ENCODE measurements at places on chromosomes 5 and 9.

DNA sequence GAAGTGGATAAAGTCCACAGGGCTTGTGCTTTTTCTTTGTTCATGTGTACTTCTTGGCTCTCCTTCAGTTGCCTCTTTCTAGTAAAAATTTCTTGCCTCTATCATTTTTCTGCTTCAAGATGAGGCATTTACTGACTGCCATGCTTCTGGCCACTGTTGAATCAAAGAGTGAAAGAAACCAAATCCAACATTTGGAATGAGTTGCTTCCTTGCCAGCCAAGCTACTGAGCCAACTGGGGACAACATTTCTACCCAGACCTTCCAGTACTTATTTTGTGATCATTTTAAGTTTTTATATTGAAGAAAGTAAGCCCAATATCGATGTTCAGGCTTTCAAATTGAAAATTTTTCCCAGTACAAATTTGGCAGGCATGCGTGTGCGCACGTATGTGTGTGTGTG, 73.2 kb downstream of the SNCAIP start:
- no peak for DNase-seq

DNA sequence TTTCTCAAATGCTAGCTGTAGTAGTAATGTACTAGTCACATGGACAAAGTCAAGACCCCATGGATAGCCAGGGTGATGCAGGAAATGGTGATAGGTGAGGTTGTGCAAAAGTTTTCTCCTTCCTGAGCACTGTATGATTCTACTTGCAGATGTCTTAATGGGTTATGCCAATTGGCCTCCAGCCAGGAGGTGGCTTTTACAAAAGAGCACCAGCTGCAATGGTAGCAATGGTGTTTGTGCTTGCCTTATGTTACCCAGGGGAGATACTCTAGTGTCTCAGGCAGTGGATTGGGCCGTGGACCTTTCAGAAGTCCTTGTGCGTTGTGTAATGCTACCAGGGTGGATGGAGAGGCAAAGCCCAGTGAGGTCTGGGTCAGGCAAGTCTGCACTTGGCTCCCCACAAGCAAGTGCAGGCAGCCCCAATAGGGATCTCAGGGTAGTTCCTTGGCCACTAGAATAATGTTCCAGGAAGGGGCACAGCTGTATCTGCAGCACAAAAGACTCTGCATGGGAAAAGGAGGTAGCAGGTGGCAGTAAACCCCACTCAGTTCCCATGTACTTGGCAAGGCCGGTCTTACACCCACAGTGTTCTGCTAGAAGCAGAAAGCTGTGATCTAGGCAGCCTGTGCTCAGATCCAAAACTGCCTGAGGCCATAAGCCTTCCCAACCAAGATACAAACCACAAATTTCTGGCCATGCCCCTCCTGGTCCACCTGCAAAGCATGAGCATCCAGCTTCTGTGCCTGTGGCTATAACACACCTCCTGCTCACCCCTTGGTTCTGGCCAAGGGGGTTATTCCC, 46.4 kb upstream of the EDIL3 start:
- no peak for DNase-seq

- no peak for DNase-seq
Observed at GRCh38 chr5:2715856-2716255, 35.6 kb downstream of the IRX2 start.

DNA sequence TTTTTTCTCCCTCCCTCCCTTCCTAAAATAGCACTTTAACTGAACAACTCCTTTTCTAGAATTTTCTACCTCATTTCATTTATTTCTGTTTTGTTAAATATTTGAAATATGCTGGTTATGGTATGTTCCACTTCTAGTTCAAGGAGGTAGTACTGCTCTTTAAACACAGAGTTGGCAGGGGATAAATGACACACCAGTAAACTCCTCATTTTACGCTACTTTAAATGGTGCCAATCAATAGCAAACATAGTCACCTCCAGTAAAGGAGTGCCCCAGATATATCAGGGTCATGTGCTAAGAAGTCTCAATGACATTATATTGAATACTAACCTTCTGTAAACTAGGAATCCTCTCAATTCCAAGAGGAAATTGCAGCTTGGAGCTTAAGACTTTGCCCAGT, 56.9 kb downstream of the MYO10 start:
- no peak for DNase-seq

- no peak for DNase-seq
Observed at GRCh38 chr9:134863941-134864820, 16.4 kb upstream of the FCN2 start.

DNA sequence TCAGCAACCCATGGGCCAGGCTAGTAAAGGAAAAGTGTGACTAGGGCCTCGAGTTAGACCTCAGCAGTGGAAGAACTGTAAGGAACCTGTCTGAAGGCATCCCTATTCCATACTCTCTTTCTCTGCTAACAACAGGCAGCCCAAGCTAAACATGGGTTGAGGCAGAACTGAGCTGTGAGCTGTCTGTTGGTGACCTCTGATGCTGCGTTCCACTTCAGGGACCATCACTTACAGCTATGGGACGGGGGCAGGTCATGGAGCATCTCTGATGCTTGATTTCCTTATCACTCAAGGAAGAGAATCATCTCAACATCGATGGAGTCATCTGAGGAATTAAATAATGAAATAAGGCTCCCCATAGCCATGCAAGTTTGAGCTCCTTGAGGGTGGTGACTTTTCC, 174.8 kb downstream of the ACTL7B start:
- no peak for DNase-seq

DNA sequence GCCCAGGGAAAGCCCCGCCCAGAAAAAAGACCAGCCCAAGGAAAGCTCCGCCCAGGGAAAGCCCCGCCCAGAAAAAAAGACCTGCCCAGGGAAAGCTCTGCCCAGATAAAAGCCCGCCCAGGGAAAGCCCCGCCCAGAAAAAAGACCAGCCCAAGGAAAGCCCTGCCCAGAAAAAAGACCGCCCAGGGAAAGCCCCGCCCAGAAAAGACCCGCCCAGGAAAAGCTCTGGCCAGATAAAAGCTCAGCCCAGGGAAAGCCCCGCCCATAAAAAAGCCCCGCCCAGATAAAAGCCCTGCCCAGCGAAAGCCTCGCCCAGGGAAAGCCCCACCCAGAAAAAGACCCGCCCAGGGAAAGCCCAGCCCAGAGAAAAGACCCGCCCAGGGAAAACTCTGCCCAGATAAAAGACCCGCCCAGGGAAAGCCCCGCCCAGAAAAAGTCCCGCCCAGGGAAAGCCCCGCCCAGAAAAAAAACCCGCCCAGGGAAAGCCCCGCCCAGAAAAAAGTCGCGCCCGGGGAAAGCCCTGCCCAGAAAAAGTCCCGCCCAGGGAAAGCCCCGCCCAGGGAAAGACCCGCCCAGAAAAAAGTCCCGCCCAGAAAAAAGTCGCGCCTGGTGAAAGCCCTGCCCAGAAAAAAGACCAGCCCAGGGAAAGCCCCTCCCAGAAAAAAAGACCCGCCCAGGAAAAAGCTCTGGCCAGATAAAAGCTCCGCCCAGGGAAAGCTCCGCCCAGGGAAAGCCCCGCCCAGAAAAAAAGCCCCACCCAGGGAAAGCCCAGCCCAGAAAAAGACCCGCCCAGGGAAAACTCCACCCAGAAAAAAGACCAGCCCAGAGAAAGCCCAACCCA, 11.9 kb downstream of the GRIN1 start:
- DNase-seq = no peak

- DNase-seq = no peak
Observed at GRCh38 chr5:66596636-66597182, 516 bp downstream of the MAST4 start.

GRCh38 chr5:2874099-2874498, 122.6 kb upstream of the IRX2 start:
- no peak for DNase-seq

GRCh38 chr5:123482258-123482657, 29.7 kb upstream of the CSNK1G3 start:
- DNase-seq = no peak

DNA sequence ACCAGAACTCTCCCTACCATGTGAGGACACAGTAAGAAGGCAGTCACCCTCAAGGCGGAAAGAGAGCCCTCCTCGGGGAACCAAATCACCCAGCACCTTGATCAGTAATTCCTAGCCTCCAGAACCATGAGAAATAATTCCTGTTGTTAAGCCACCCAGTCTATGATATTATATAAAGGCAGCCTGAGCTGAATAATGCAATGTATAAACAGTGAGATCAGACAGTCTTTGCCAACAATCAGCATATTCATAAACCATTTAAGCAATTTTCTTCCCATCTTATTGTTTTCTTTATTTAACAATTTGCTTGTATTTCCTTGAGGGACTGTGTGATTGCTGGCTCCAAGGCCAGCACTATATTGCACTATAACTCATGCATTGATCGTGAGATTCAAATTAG, 144.4 kb upstream of the DAPK1 start:
- no peak for DNase-seq

All from GOT3 (cell line).